ENCODE measurements at places on chromosomes 4 and X.

DNA sequence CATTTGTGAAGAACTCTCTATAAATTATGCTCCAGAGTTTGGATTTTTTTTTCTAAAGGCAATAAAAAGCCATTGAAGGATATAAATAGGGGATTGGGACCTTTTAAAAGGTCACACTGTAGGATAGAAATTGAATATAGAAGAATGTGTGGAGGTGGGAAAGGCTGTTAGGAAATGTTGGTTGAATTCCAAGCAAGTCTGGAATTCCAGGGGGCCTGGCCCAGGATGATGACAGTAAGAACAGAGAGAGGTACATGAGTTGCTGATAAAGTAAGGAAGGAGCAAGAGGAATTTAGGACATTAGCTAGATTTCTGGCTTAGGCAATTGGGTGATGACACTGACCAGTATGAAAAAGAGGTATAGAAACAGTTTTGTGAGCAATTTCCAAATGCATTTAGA is 95.4 kb upstream of the USP38 start:
- DNase-seq: no peak

DNA sequence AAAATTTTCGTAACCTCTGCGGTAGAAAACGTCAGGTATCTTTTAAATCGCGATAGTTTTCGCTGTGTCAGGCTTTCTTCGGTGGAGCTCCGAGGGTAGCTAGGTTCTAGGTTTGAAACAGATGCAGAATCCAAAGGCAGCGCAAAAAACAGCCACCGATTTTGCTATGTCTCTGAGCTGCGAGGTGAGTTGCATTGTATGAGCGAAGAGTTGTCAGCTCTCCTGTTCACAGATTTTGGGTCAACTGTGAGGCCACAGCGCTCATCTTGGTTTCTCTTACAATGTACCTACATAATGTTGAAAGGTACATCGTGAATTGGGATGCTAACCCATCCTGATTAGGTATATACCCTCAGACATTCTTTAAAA is 486 bp downstream of the CLCN3 start:
- no peak for DNase-seq

DNA sequence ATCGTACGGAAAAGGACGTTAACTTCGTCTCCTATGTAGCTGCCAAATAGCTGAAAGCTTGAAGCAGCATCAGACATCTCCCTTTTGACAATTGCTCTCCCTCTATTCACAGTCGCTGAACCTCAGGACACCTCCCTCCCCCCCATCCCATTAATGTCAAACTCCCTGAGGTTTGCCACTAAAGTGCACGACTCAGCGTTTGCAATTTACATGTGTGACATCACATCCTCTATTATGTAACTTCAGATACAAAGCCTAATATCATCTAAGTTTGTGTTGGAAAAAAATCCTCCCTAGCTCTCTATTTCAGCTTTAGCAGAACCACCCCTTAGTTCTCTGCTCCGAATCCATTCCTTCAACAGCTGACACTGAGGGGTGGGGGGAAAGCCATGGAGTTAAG is 5.5 kb upstream of the NR3C2 start:
- DNase-seq: no peak

- no peak for DNase-seq
Measured at GRCh38 chrX:71846429-71846828, 64.2 kb upstream of the NHSL2 start.

DNA sequence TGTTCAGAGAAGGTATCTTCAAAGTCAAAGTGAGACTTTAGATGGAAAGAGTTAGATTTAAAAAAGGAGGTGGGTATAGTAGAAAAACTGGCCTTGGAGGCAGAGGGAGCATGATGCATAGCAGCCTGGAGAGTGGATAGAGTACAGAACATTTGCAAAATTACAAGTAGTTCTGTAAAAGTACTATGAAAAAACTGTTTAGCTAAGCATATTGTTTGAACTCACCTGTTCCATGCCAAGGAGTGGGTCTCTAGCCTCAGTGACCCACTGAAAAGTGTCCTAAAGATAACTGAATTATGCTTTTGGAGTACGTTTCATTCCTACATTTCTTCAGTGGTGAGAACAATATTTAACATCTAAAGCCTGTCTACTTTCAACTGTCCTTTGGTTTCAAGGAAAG is 218.9 kb downstream of the NAP1L3 start:
- DNase-seq: no peak

- no peak for DNase-seq
Measured at GRCh38 chrX:114097427-114097826, 486.5 kb upstream of the HTR2C start.

GRCh38 chrX:63430026-63430425 is 78.9 kb upstream of the SPIN4 start:
- DNase-seq: no peak

DNA sequence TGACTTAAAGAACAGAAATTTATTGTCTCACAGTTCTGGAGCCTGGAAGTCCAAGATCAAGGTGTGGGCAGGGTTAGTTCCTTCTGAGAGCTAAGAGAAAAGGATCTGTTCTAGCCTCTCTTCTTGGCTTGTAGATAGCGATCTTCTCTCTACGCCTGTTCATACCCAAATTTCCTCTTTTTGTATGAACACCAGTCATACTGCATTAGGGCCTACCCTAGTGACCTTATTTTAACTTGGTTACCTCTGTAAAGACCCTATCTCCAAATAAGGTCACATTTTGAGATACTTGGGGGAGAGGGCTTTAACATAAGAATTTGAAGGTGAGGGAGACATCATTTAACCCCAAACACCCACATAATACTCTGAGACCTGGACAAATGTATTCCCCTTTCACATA is 55.6 kb upstream of the SPP1 start:
- no peak for DNase-seq

Measured in NCI-H187 (cell line).